Activated T-helper 1 cell treated with Interleukin-2 at 50 U/mL for 16 hours (primary cell): ENCODE measurements at places on chromosomes 3 and 15.
A peak's percentile ranks its signal among the peaks of the same experiment; 100 is the strongest.

- DNase-seq = no peak
Measured at GRCh38 chr15:43957724-43958123, 130.9 kb downstream of the WDR76 start.

DNA sequence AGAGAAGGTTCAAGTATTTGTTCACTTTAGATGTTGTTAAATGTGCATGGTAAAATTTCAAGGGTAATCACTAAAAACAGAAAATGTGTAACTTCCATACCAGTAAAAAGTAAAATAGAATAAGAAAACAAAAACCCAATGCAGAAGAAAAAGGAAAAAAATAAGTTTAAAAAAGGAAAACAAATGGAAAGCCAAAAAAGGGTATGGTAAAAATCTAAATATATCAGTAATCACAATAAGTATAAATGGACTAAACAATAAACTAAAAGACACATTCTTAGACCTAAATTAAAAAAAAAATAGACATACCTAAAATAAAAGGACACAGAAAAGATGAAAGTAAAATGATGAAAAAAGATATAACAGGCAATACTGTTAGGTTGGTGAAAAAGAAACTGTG is 9.5 kb upstream of the CLN6 start:
- no peak for DNase-seq

GRCh38 chr3:117837391-117837790 is 1127.8 kb downstream of the TUSC7 start:
- no peak for DNase-seq

GRCh38 chr15:27595211-27595610 is 503.9 kb downstream of the OCA2 start:
- DNase-seq = no peak

DNA sequence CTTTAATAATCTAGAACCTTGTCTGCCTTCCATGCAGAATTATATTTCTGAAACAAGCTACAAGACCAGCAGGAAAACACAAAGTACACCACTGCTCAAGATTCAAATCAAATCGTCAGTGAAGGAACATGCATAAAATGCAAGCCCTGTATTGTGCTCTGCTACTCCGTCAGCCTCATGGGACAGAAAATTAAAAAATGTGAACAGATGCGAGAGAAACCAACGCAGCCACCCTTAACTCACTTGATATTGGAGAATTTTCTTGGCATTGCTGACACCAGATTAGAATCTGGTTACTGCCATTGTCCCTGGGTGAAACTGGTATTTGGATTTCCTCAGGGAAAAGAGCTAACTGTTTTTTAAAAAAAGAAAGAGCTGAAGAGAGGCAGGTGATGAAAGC is 23.6 kb downstream of the ANXA2 start:
- no peak for DNase-seq

GRCh38 chr3:115436767-115437301 is 186.5 kb upstream of the GAP43 start:
- DNase-seq = no peak

GRCh38 chr3:125187599-125187910 is 25.0 kb downstream of the SLC12A8 start:
- no peak for DNase-seq

DNA sequence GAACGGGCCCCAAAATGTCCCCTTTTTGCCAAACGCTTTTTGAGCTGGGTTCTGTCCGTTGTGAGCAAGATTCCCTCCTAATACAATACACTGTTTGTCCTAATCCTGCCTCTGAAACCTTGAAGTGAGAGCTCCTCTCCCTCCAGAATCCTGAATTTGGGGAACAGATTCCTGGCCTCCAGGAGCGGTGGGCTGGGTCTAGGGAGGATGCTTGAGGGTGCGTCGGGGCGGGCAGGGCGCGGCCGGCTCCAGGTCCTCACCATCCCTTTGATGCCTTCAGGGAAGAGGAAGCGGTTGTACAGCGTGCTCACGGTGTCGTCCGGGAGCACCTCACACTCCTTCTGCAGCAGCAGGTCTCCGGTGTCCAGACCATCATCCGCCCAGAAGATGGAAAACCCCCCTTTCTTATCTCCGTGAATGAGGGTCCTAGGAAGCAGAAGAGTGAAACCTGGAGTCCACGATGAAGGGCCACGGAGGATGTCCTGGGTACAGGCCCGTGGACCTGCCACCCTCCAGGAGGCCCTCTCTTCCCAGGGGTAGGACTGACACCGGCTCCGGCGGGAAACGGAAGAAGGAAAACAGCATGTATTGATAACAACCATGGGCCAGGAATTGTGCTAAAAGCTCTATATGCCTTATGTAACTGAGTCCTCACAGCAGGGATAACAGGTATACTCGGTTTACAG is 23.2 kb downstream of the ALDH1L1 start:
- DNase-seq = no peak

- no peak for DNase-seq
Measured at GRCh38 chr3:30300809-30301208, 305.6 kb upstream of the TGFBR2 start.

DNA sequence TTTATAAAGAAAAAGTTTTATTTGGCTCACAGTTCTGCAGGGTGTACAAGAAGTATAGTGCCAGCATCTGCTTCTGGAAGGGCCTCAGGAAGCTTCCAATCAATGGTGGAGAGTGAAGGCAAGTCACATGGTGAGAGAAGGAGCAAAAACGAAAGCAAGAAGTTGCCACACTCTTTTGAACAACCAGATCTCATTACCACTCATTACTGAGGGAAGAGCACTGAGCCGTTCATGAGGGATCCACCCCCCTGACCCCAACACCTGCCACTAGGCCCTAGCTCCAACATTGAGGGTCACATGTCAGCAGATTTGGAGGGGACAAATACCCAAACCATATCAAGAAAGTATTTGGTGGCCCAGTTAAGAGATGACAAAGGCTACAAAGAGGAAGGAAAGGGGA is 239.3 kb upstream of the UBE2E1 start:
- no peak for DNase-seq

DNA sequence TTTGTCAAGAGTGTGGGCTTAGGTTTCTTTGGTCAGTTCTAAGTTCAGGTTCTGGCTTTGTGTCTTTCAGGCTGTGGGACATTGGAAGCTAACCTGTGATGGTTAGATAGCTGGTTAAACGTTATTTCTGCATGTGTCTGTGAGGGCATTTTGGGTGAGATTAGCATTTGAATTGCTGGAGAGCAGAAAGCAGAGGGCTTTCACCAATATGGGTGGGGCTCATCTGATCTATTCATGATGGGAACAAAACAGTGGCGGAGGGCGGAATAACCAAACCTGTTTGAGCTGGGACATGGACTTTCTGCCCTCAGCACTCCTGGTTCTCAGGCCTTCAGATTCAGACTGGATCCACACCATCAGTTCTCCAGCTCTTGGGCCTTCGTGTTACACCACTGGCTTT is 195.4 kb downstream of the KLF13 start:
- no peak for DNase-seq

DNA sequence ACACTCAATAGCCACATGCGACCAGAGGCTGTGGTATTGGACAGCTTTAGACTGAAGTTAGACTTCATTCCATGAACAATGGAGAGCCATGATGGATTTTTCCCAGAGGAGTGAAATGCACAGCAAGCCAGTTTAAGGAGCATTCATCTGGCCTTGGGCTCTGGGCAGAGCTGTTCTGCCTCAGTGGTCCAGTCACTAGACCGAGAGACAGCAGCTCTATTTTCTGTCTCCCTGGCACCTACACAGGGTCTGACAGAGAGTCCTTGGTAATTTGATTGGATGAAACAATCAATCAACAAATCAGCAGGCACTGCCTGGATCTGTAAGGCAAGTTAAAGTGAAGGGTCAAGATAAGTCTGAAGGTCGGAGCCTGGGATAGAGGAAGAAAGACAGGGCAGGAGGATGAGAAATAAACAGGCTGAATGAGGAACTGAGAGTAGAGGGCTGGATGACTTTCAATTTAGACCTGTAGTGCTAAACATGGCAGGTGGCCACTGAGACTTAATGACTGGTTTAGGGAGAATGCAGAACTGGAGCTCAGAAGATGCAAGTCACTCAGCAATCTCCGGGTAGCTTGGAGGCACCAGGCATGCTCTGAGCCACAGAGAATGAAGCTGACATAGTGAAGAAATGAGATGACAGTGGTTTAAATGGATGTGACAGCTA is 98.5 kb upstream of the SLC25A36 start:
- DNase-seq = no peak

DNA sequence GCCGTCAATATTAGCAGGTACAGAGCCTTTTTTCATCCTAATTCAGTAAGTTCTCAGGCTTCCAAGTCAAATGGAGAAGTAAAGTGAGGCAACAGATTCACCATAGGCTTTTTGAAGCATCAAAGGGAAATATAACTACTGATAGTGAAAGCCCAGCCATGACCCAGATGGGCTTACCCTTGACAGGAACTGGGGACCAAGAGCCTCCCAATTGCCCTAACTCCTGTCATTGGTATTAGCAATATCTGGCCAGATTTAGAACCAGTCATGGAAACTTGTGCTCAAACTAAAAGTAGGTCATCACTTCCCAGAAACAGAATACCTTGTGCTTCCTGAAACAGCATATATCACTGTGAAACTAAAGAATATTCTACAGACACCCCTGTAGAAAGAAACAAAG is 33.0 kb downstream of the NME9 start:
- no peak for DNase-seq

- DNase-seq = no peak
Measured at GRCh38 chr15:51658664-51659063, 22.6 kb upstream of the SCG3 start.

- no peak for DNase-seq
Measured at GRCh38 chr3:72523429-72524151, 324.7 kb downstream of the SHQ1 start.

GRCh38 chr3:171584100-171584499 is 123.9 kb upstream of the TNIK start:
- no peak for DNase-seq

GRCh38 chr3:13966302-13966701 is 86.4 kb upstream of the WNT7A start:
- DNase-seq = no peak

- no peak for DNase-seq
Measured at GRCh38 chr15:45262906-45263461, 10.9 kb downstream of the SLC28A2 start.

GRCh38 chr3:151085227-151085888 is at the start of gene MED12L:
MED12L (plus strand) TSS chr3:151085664; CDS start chr3:151086927, 1,263 bp downstream.
- DNase-seq = no peak

DNA sequence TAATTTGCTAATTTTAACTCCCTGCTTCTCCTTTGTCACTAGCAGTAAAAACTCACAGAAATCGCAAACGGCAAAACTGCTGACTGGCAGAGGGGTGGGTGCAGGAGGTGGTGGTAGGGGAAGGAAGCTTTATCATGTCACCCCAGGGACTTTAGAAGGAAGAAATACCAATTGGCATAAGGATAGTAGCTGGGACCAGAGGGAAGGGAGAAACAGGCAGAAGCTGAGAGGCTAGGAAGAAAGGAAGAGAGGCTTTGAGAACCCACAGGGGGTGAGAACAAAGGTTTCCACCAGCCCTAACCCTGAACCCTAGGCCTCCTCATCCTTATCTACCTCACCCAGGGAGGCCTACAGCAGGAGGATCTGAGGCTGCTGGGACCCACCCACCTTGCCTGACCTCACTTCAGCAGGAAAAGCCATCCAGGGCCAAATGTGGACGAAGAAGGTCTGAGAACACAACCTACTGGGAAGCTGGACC is 10.7 kb downstream of the ITGB5 start:
- no peak for DNase-seq

DNA sequence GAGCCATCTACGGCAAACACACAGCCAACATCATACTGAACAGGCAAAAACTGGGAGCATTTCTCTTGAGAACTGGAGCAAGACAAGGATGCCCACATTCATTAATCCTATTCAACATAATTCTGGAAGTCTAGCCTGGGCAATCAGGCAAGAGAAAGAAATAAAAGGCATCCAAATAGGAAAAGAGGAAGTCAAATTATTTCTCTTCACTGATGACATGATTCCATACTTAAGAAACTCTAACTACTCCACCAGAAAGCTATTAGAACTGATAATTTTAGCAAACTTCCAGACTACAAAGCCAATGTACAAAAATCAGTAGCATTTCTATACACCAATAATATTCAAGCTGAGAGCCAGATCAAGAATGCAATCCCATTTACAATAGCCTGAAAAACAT is 17.3 kb upstream of the ENTPD3 start:
- no peak for DNase-seq

- DNase-seq = peak; percentile 12
Measured at GRCh38 chr3:124995460-124995994, 60.3 kb downstream of the HEG1 start.

- no peak for DNase-seq
Measured at GRCh38 chr15:60254416-60254815, 143.4 kb downstream of the ANXA2 start.

GRCh38 chr3:143382816-143383215 is 263.2 kb downstream of the CHST2 start:
- no peak for DNase-seq

DNA sequence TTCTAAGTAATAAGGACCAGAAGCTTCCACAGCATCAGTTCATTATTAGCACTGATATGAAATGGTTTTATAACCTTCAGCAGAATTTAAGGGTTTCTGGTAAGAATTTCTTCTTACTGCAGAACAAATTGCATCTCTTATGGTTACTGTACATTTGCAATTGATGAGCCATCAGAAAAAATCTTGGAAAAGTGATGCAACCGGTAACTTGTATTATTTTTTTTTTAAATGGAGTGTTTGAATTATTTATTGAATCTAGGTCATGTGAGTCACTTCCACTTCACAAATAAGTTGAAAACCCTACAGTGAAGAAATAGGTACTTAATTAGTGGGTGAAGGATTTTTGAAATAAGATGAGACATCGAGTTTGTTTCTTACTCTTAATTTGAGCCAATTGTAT is 786.0 kb downstream of the TUSC7 start:
- no peak for DNase-seq

GRCh38 chr15:23073890-23074646 is 34.7 kb upstream of the TUBGCP5 start:
- DNase-seq = no peak

DNA sequence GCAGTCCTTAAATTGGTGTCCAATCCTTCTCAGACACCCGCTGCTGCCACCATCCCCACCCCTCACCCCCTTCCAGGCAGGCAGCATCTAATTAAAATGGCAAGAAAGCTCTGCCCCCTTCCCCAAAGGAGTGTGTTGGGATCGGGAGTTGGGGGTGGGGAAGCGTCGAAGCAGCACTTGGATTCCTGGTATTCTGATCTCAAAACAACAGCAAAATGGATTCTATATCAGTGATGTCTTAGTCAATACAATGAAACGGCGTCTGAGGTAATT is 1.4 kb downstream of the TNIK start:
- no peak for DNase-seq

DNA sequence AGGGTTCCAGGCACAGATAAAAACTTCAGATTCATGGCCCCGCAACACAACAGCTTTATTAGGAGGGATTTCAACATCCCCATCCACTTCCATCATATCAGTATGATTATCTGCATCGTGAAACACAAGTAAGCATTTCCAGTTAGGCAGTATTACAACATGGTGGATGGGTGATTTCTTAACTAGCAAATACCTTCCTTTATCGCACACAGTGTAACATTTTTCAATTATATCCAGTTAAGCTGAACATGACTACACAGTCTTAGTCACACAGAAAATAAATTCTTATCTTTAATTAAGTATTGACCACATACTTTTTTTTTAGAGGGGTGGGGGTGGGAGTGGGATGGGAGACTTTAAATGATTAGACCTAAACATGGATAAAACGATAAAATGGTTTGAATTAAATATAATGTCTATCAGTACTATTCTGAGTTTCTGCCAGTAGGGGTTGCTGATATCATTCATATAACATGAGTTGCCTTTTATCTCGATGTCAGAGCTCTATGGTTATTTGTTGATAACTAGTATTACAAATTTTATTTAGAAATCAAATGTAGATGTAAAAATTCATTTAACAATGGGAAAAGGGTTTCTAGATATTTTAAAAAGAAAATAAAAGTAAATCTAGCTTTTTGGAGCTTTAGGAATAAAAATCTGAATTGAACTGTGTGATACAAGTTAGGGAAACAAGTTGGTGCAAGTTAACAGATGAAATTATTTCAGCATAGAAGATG is 146.6 kb downstream of the TBL1XR1 start:
- no peak for DNase-seq
